ENCODE measurements at places on chromosomes 3 and 15.
A peak's percentile ranks its signal among the peaks of the same experiment; 100 is the strongest.

DNA sequence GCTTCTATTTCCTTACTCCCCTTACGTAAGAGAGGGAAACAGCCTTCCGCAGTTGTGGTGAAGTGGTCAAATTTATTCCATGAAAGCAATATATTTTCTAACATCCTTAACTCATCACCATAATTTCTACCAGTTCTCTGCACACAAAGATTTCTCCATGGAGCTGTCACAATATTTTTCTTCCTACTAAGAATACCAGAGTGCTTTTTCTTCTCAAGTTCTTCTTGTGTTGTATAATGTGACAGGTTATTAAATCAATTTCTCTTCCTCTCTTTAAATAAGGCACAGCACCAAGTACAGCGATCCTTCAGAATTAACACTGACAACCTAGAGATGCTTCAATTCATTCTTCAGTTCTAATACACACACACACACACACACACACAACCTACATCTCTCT, 153.0 kb downstream of the CPNE4 start:
- DNase-seq = no peak

GRCh38 chr15:58923696-58924300, 9.7 kb downstream of the SLTM start:
- no peak for DNase-seq

- no peak for DNase-seq
Measured at GRCh38 chr15:85490856-85491255, 110.5 kb downstream of the AKAP13 start.

DNA sequence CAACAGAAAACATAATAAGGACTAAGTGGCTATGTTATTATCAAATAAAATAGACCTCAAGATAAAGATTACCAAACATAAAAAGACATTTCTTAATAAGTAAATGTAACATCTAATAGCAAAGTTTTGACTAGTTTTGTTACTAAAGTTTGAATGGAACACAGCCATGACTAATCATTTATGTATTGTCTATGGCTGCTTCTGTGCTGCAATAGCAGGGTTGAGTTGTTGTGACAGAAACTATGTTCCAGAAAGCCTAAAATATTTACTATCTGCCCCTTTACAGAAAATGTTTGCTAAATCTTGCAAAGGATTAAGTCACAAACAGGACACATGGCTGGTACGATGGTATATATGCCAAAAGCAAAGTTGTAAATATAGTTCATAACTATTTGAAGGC, 37.9 kb upstream of the MYH15 start:
- DNase-seq = no peak

- no peak for DNase-seq
Measured at GRCh38 chr15:85527895-85528294, 147.5 kb downstream of the AKAP13 start.

DNA sequence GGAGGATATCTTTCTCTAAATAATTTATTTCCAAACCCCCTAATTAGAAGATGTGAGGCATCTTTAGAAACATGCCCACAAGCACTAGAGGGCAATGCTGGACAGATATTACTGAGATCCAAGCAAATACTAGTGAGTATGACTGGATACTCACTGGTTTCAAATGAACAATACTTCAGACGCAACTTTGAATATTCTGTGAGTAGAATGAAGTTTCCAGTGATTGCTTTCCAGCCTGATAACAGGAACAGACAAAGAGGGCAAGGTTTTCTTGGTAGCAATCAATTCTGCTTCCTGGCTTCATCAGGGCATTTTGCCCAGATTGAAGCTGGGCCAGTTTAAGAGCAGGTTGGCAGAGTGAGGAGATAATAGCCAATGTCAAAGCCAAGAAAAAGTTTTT, 442.6 kb upstream of the PDZRN3 start:
- DNase-seq = peak; percentile 24

- DNase-seq = no peak
Measured at GRCh38 chr3:152519376-152519775, 250.6 kb downstream of the MBNL1 start.

DNA sequence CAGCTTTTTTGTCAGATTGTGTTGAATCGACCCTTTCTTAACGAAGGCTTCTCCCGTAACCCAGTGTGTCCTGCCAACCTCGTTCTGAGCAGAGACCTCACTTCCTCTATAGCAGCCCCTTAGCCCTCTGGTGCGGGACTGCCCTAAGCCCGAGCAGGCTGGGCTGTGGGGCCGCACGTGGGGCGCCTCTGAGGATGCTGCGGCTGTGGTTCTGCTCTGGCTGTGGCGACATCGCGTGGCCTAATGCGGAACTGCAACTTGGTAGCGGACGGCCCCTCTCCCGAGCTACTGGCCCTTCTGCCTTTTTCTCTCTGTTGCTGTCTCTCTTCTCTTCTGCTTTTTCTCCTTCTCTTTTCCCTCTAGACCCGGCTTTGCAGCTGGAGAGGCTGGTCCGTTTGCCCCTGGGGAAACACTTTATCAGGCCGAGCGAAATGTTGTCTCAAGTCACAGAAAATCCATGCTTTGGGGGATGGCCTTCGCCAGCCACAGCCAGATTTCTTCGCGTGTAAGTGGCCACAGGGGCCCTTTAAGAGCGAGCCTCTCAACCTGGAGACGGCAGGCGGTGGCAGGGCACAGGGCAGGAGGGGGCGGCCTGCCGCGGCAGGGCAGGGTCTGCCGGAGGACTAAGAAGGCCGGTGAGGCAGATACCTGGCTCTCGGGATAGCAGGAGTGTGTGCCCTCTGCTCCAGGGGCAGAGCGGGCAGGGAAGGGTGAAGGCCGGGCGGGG, 19.4 kb upstream of the KIF23 start:
- DNase-seq = peak; percentile 82

- DNase-seq = no peak
Measured at GRCh38 chr15:67125589-67126502, 60.4 kb downstream of the SMAD3 start.

GRCh38 chr3:179837374-179837773, 184.5 kb downstream of the USP13 start:
- no peak for DNase-seq

DNA sequence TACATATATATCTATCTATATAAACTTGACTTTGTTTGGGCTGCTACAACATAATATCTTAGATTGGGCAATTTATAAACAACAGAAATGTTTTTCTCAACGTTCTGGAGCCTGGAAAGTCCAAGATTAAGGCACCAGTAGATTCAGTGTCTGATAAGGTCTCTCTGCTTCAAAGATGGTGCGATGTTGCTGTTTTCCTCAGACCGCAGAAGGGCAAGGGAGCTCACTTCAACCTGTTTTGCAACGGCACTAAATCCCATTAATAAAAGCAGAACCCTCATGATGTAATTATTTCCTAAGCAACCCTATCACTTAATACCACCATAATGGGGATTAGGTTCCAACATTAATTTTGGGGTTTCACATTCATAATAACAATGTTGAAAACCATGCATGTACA, 1134.8 kb downstream of the NSUN3 start:
- DNase-seq = no peak

- no peak for DNase-seq
Measured at GRCh38 chr15:31298707-31299172, 27.9 kb upstream of the KLF13 start.

DNA sequence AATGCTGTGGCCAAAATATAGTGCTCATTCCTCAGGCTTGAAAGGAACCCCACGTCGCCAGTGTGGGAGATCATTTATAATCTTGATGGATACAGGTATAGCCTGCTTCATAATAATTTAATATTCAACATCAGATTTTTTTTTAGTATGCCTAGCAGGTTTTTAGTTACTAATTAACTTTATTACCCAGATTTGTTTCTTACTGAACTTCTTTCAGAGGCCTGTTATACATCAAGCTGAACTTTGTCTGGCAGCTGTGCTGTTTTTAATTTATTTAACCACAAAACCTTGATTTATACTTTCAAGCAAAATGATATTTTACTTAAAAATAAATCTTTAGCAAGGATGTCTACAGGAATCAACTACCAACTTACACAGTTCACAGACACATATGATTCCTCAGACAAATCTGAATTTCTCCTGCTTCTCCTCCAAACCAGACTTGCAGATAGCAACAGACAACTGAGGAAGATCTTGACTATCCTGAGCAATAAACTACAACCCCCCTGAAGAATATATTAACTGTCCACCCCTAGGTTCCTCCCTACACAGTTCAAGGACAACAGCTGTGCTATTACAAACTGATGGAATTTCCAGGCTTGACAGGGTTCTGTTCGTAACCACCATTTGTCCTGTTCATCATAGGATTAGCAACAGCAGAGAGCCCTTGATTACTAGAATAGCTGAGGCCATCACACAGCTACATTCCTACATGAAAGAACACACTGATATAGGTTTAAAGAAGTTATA, 610 bp downstream of the MAP4 start:
- DNase-seq = no peak

- DNase-seq = no peak
Measured at GRCh38 chr3:308597-309321, 112.2 kb downstream of the CHL1 start.

DNA sequence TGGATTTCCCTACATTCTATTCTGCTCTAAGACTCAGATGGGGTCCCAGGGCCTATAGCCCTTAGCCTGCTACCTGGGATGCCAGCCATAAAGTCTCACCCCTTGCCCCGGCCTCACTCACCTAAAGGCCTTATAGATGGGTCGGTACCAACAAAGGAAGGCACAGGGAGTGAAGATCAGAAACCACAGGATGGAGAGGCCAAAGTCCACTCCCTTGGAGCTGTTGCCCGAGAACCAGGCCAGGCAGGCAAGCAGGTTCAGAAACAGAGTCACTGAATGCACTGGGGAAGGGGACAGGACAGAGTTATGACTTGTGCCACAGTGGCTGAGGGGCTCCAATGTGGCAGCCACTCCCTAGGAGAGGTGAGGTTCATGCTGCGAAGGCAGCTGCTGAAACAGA, 7.4 kb upstream of the ULK3 start:
- DNase-seq = no peak

GRCh38 chr15:93428150-93428549, 339.1 kb upstream of the RGMA start:
- DNase-seq = no peak

DNA sequence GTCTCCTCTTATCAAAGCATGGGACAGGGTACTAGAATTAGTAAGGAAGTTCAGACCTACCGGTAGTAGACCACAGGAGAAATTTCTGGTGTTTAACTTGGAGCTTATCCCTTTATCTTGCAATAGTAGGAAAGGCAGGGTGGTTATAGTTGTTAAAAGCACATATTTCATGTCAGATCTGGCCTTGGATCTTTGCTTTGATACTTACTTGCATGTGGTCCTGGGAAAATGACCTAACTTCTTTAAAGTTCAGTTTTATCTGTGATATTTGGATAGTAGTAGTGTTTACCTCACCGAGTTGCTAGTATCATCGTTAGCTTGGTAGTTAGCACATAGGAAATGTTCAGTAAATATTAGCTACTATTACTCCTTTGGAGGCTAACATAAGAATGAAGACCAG, 15.4 kb downstream of the EXOG start:
- DNase-seq = no peak

DNA sequence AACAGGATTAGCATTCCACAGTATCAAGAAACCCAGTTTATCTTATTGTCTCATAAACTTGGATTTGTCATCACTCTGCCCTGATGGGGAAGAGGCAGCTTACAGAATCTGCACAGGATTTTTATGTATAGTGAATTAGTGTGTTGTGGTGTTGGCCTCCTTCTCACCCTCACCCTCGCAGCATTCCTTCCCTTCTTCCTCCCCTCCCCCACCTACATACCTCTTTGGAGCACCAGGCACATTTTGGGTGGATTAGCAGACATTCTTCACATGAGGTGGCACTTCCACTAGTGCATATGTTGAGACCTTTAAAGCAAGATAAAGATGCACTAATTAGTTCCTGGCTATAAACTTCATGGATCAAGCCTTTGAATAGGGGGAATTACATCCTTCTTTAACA, 13.9 kb downstream of the ITGB5 start:
- DNase-seq = no peak

- DNase-seq = peak; percentile 66
Measured at GRCh38 chr3:194137506-194138474, 1.8 kb downstream of the HES1 start.

GRCh38 chr3:58463181-58463941, 28.5 kb upstream of the KCTD6 start:
- DNase-seq = peak; percentile 50

- DNase-seq = no peak
Measured at GRCh38 chr3:100796556-100796955, 87.3 kb downstream of the TFG start.

- DNase-seq = no peak
Measured at GRCh38 chr3:127730666-127731295, 58.0 kb downstream of the ABTB1 start.

DNA sequence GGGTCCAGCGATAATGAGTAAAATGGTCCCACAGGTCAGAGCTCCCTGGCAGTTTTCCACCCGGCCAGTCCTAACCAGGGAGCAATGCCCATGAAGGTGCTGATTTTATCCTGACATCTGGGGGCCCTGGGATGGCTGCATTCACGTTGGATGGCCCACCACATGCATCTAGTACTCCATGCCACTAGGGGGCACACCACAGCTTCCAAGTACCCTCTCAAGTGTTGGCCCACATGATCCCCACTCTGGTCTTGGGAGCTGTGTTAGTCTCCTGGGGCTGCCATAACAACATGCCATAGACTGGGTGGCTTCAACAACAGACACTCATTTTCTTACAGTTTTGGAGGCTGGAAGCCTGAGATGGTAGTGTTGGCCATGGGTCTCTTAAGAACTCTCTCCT, 225.5 kb downstream of the SLCO3A1 start:
- DNase-seq = no peak

GRCh38 chr3:38636881-38637280, 12.6 kb downstream of the SCN5A start:
- DNase-seq = no peak

DNA sequence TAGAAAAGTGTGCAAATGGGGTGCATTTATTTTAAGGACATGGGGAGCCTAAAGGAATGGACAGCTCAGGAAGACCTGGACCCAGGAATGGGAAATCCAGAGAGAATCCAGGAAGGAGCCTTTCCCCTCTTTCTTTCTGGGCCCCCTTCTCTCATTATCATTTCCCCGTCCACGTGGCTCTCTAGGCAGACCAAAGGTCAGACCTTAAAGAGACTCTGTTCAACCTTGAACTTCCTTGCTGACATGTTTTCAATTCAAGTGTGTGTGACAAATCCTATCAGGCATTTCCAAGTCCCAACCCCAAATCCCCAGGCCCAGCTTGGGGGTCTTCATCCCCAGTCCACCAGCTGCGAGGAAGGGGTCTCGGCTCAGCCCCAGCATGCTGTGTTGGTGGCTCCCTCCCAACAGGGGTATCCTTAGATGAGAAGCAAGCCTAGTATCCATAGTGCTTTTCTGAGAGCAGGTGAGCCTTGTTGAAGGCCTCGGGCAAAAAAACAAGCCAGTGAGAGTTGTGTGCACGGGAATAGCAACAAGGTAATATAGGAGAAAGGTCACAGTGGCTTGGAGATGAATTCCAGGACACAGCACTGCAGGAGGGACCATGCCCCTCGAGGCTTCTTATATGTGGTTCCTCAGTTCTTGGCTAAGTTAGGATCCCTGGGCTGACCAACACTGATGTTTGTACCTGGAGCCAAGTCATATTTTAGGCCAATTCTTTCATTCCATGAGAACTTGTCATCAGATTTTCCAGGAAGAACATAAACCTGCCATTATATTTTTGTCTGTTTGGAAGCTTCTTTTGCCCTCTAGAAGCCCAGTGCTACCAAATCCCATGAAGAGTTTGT, 130.0 kb downstream of the ASB7 start:
- no peak for DNase-seq

- no peak for DNase-seq
Measured at GRCh38 chr3:172246107-172246844, 202.0 kb downstream of the GHSR start.

- no peak for DNase-seq
Measured at GRCh38 chr3:7484636-7485035, 623.7 kb downstream of the GRM7 start.

- no peak for DNase-seq
Measured at GRCh38 chr15:66254089-66254950, 770 bp upstream of the MEGF11 start.

GRCh38 chr3:127770671-127771355, 51.5 kb downstream of the MGLL start:
- no peak for DNase-seq

Measured in C1 segment of cervical spinal cord (tissue), 14 donors.